Hematopoietic multipotent progenitor cell treated with erythropoietin and hydrocortisone succinate and interleukin-3 and kit ligand, for 4 days (in vitro differentiated cells): ENCODE measurements at places on chromosomes 4 and X.
A peak's percentile ranks its signal among the peaks of the same experiment; 100 is the strongest.

DNA sequence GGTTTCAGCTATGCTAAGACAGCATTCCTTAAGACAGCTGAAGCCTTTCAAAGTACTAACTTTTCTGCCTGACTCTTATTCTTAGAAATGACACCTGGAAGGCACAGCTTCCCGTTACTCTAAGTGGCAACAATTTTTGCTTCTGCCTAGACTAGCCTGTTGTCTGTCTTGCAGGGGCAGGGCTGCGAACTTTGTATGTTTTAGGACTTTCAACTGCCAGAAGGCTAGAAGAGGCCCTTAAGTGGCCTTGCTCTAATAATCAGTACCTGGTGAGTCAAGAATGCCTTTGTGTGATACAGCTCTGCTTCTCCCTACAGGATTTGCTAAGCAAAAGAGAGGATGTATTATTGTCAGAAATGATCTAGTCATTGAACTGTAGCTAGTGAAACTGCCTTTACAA is 30.0 kb upstream of the TFDP3 start:
- DNase-seq = no peak

GRCh38 chr4:173539986-173540385 is 10.0 kb upstream of the HAND2 start:
- no peak for DNase-seq

DNA sequence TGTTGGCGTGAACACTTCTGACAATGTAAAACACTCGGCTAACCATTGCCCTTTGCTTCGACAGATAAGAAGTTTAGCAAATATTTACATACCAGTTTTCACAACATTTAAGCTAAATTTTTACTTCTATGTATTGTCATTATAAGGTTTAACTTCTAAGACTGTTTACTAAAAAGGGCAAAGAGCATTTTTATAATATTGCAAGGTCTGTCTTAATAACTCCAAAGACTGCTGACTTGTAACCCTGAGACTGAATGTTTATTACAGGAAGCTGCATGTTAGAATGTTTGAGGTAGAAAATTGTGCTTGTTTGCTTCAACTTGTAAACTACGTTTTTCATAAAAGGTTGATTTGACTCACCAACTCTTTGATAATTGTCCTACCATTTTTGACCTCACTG is 213.2 kb upstream of the RPS6KA3 start:
- no peak for DNase-seq

- peak; percentile 30 for DNase-seq
These were observed 204.7 kb upstream of the STK26 start for GRCh38 chrX:131818297-131818936.

GRCh38 chrX:38929966-38930421 is 128.7 kb downstream of the MID1IP1 start:
- peak; percentile 26 for DNase-seq

- peak; percentile 14 for DNase-seq
These were observed 62.7 kb upstream of the USP9X start for GRCh38 chrX:41022566-41022965.

- no peak for DNase-seq
These were observed 142.4 kb upstream of the ANKRD50 start for GRCh38 chr4:124854968-124855367.

- no peak for DNase-seq
These were observed 907.0 kb downstream of the RAPGEF2 start for GRCh38 chr4:160009656-160010493.

DNA sequence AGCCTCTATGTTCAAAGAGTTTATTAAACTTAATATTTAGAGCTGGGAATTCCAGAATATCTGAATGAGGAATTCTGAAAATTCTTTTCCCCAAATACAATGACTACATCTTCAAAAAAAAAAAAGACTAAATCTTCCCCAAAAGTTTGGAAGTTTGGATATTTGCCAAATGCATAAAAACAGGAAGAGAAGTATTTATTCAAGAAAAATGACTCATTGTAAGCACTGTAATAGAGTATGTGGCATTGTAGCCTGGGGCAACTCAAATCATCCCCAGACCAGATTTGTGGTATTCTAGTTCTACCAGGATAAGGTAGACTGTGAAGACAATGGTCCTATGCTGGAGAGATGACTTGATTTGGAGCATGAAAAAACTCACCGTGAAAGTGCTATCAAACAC is 78.5 kb upstream of the PDHA2 start:
- no peak for DNase-seq

- DNase-seq = no peak
These were observed 484.2 kb downstream of the BCOR start for GRCh38 chrX:39613482-39613995.

DNA sequence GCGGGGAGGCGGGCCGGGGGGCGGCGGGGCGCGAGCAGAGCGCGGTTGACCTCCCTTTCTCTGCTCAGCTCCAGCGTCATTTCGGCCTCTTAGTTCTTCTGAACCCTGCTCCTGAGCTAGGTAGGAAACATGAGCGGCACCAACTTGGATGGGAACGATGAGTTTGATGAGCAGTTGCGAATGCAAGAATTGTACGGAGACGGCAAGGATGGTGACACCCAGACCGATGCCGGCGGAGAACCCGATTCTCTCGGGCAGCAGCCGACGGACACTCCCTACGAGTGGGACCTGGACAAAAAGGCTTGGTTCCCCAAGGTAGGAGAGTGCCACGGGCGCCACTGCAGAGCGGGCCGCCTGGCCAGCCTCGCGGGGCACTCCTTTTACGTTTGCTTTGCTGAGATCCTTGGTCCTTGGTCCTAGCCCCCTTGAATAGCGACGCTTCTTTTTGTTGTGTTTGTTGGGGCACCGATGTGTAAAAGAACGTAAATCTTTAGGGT is at the start of gene HTATSF1:
HTATSF1 (plus strand) TSS at position 37 of the 497 bp plus-strand sequence; CDS start at position 130, 93 bp downstream.
- no peak for DNase-seq

- DNase-seq = no peak
These were observed 169.4 kb downstream of the IL1RAPL1 start for GRCh38 chrX:28756647-28757046.

- DNase-seq = no peak
These were observed 50.7 kb upstream of the USP38 start for GRCh38 chr4:143133977-143134376.

DNA sequence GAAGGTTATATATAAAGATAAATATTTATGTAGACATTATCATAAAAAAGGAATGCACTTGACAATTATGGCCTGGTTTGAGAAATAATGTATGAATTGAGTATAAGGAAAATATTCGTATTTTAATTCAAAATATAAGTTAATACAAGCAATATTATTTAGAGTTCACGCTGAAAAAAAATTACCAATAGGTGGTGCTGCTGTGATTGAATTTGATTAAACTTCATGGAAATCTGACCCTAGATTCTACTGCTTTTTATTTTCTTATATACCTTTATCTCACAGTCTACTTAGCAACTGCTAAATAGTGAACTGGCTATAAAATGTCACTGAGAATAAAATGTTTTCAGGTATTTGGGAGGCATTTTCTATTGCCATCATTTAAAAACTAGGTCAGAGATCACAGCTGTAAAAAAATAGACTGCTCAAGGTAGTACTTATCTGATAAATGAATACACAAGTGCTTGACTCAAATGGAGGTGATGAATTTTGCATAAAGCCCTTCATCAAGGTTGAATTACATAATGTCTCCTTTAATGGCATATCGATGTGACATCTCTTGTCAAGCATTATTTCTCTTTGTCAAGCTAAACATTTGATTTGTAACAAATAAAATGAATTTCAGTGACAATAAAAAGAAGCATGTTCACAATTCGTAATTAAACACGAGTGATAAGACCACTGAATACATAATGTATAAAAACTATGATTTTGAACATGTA is 1638.8 kb upstream of the PCDH7 start:
- peak; percentile 3 for DNase-seq

DNA sequence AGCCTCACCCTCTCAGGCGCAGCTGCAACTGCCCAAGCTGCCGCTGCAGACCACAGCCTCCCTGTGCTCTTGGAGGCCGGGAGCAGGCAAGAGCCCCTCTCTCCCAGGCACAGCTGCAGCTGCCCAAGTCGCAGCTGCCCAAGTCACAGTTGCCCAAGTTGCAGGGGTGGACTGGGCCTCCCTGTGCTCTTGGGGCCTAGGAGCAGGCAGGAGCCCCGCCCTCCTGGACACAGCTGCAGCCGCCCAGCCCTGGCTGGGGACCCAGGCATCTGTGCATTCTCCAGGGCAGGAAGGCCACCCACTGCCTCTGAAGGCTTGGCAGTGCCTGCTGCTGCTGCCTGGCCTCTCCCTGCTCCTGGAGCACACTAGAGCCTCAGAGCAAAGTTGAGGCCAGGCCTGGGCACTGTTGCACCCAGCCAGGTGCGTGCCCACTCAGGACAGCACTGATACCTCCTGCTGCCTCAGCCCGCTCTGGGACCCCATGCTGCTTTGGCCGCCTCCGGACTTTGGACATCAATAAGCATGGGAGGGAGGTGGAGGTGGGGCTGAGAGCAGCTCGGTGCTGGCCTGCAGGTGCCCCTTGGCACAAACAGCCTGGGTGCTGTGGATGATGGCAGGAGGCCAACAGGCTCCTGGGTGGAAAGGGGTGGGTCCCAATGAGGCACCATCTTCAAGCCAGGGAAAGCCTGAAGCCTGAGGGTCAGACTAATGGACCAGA is 247.5 kb downstream of the PDGFC start:
- no peak for DNase-seq

DNA sequence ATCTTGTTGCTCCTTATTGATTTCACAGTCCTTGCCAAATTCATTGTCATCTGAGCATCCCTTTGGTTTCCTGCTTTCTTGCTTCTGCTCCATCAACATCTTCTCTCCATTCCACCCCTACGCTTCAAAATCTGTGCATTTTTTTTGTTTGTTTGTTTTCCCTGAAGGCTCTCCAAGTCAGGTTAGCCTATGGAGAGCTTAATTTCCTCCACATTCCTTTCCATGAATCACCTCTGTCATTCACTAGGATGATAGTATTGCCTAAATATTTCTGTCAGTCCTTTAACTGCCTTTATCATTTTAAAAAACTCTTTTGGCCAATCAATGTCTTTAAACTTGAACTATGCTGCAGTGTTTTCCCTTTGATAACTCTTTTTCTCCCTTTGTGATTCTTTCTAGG is 67.7 kb downstream of the PPARGC1A start:
- no peak for DNase-seq
